Left kidney (tissue), 8 donors: ENCODE measurements at places on chromosomes 7 and 10. TPM values are rescaled to one million over a fixed set of nuclear protein-coding genes. Genes with fewer than 3 reads are reported as not detected.

Gene CDH23
- 0.90 TPM for polyA plus RNA-seq

Gene TMEM184A
- 6.1 TPM for polyA plus RNA-seq

Gene TMEM26
- polyA plus RNA-seq, result 9.0 TPM

Gene TSPAN12
- polyA plus RNA-seq, result 188 TPM

Gene RNLS
- 15.3 TPM for polyA plus RNA-seq

Gene LRRC4
- polyA plus RNA-seq, result 5.8 TPM

DNA sequence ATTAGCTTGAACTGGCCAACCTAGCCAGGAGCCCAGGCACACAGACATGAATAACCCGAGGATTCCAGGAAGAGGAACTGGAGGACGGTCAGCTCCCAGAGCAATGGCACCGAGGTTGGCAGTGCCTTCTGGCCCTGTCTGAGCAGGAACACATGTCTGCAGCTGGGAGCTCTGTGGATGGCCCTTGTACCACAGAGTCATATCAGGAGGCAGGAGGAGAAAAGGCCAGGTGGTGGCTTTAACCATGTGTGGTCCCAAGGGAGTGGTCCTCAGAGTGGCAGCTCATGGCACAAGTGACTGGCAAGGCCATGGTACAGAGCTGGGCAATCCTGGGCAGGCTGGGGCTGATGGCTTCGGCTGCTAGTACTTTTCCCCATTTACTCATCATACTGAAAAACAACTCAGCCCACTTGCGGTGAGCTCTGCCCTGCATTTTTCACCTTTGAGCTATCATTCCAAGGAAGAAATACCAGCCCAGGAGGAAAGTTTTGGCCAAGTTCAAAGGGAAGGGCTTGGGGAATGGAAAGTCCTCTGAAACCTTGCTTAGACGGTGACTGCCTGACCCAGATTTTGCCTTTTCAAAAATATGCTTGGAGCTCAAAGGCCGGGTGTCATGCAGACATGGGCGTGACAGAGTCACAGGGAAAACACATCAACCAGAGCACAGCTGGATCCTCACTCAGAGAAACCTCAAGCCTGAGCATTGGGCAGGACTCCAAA lies 25.7 kb upstream of the LOXL4 start:
- DNase-seq, result no peak

DNA sequence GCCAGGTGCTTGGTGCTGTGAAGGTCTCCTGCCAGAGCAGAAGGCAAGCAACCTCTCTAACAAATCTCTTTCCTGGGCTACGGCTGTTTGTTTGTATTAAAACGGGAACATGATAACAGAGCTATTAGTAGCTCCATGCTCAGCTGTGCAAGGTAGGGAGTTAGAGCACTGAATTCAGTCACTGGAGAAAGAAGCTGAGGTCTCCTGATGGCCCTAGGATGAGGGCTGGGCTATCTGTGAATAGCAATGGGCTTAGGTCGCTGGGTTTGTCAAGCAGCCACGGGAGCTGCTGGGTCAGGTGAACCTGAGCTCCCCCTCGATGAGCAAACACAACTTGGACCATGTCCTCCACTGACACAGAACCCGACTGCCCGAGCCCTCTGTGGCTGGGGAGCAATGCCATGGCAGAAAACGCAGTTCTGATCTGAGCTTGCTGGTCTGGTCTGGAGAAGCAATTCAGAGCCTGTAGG lies 24.4 kb downstream of the TACC2 start:
- DNase-seq, result no peak

DNA sequence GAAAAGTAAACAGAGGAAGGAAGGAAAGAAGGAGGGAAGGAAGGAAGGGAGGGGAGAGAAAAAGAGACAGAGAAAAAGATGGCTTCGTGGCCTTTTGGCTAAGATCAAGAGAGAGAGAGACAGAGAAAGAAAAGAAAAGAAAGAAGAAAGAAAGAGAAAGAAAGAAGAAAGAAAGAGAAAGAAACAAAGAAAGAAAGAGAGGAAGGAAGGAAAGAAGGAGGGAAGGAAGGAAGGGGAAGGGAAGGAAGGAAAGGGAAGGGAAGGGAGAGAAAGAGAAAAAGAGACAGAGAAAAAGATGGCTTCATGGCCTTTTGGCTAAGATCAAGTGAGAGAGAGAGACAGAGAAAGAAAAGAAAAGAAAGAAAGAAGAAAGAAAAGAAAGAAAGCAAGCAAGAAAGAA lies 91.4 kb downstream of the PRLHR start:
- no peak for DNase-seq

DNA sequence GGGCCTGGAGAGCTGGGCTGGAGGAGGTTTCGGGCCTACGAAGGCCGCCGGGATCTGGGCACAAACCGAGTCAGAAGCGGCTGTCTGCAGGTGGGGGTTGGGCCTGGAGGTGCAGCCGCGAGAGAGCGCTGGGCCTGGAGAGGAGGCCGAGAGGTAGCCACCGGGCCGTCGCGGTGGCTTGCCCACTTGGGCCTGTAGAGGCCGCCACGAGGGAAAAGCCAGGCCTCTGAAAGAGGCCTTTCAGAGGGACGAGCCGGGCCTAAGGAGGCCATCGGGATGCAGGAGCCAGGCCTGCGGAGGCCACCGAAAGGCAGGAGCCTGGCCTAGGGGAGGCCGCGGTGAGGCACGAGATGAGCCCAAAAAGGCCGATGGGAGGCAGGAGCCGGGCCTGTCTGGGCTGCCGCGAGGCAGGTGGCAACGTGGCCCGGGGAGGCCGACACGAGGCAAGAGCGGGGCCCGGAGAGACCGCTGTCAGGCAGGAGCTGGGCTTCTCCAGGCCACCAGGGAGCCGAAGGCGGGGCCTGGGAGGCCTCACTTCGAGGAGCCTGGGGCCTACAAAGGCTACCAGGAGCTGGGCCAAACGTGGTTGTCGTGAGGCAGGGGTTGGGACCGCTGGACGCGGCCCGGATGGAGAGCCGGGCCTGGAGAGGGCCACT lies 25.6 kb downstream of the MDH2 start:
- DNase-seq, result no peak

DNA sequence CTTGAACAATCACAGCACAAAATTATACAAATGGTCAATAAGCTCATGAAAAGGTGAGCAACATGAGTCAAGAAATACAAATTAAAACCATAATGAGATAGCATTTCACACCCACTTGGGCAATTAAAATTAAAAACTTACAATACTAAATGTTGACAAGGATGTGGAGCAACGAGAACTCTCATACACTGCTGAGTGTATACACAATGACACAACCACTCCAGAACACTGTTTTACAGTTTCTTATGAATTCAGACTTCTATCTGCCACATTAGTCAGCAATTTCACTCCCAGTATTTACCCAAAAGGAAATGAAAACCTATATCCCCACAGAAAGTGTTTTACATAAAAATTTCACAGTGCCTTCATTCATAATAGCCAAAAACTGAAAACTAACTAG lies 31.1 kb downstream of the GDI2 start:
- no peak for DNase-seq

DNA sequence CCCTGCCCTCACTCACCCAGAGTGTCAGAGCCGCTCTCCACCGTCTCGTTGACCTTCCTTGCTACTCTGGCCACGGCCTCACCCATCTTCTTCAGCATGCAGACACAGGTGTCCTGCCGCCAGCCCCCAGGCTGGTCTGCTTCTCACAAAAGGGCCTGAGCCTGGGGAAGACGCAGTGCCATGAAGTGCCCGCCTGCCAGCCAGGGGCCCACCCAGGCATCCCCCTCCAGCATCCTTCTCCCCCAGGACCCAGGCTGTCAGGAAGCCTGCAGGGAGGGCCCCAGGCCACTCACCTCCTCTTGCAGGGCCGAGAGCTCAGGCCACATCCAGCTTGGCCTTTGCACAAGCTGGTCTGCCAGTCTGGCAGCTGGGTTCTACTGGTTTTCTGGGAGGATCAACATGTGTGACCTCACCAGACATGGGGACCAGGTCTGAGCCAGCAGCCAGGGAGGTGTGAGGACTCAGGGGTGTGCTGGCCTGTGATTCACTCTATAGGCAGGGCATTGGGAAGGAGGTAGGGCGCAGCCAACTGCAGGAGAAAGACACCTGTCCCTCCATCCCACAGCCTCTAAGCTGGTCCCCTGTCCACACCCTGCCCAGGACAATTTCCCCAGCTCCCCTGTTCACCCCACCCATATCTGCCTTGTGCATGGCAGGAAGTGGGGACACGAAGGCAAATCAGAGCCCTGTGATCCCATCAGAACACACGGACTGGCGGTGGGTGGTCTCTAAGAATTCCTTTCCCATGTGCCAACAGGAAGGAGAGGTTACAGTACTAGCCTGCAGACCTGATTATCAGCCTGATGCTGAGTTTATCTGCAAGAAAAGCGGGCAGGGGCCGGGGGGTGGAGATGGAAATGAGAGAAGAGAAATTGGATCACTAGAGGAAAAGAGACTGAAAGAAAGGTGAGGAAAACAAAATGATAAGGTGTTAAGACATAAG lies 5.7 kb downstream of the LRRC20 start:
- DNase-seq, result no peak
